ENCODE measurements at places on chromosomes 5 and 9.

- DNase-seq: no peak
These were observed 928 bp downstream of the MCTP1 start for GRCh38 chr5:95283761-95284571.

- no peak for DNase-seq
These were observed 5.8 kb downstream of the TRAF1 start for GRCh38 chr9:120920806-120921178.

DNA sequence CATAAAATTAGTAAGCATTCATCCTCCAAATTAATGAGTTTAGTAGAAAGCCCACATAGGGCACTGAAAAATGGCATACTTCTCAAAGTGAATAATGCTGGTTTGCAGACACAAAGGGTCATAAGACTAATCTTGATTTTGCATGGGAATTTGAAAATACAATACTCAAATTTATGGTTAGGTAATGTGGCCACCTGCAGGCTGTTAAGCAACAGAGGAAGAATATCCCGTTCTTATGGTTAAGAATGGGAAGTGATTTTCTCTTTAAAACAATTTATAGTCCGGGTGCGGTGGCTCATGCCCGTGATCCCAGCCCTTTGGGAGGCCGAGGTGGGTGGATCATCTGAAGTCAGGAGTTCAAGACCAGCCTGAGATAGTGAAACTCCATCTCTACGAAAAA lies 9.4 kb upstream of the PLCXD3 start:
- DNase-seq: no peak

- no peak for DNase-seq
These were observed 2.0 kb downstream of the DENND1A start for GRCh38 chr9:123927625-123928532.

DNA sequence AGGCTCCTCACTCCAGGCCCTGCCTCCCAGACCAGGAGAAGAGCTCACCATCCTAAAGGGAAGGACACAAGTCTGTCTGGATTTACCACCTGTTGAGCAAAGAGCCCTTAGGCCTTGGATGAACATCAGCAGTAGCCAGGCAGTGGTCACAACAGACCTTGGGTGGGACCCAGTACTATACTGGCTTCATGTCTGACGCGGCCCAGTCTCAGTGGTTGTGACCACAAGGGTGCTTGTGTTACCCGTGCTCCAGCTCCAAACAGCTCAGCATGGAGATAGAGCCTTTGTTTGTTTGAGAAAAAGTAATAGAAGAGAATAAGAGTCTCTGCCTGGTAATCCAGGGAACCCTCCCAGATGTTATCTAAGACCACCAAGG lies 617.4 kb downstream of the BRINP1 start:
- DNase-seq: no peak

DNA sequence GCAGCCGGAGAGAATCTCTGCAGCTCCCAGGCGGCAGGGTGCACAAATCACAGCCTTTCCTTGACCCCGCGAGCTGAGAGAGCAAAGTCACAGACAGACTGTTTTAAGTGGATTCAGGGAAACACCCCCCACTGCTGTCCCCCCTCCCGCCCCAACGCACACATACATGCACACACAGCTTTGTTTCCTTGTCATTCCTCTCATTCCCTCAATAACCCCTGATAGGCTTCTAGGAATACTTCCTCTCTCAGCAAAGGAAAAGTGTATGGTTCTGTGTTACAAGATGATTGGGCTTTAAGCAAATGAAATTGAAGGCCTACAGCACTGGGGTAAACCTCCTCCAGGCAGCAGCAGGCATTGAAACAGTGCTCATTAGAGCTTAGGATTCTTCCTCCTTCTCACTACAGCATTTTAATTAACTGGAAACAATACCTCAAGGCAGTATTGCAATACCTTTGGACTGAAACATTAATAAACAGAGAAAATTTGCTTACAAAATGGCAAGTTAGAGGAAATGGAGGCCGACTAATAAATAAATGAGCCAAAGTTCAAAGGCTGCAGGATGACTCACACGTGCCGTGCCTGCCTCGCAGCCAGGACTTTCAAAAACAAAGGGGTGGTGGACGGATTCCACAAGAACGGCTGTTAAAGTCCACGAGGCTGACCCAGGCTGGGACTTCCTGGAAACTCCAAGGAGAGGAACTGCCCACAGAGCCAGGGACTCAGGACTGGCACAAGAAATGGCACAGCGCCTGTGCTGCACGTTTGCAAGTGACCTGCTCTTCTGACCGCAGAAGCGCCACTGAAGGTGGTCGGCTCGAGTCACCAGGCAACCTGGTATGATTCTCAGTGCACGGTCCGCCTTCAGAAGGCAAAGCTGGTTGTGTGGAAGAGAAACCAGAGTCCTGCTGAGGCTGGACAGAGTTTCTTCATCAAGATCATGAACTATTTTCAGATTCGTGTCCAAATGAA lies 236.2 kb downstream of the SYK start:
- no peak for DNase-seq

GRCh38 chr9:120561709-120562108 lies 18.3 kb downstream of the CDK5RAP2 start:
- no peak for DNase-seq

DNA sequence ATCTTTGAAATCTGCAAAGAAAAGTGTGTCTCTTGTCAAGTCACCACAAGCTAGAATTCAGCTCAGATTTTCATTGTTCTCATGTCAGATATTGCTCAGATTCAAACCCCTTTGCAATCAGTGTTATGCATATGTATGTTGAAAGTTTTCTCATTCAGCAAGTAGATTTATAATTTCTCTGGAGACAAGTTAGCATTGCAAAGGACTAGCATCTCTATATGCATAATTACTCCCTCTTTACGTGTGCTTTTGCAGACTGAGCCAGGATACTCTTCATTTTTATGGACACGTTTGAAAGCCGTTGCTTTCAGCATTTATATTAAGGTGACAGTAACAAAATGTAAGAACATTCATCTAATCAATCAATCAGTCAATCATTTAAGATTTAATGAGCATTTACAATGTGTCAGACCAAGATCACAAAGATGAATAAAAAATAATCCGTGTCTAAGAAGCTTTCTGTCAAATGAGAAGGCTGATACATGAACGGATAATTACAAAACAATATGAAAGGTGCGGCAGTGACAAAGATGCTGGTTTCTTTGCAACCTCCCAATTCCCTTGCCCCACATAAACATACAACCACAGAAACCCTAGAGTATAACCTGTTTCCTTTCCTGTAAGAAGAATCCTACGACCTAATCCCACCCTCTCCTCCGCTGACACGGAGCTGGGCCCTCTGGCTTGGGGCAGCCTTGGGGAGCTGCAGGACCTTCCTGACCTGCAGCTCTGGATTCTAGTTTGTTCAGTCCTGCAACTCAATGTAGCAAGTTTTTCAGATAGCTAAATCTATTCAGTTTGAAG lies 14.9 kb downstream of the CFAP95 start:
- no peak for DNase-seq

- no peak for DNase-seq
These were observed 68.1 kb downstream of the ACTL7B start for GRCh38 chr9:108787690-108788048.

DNA sequence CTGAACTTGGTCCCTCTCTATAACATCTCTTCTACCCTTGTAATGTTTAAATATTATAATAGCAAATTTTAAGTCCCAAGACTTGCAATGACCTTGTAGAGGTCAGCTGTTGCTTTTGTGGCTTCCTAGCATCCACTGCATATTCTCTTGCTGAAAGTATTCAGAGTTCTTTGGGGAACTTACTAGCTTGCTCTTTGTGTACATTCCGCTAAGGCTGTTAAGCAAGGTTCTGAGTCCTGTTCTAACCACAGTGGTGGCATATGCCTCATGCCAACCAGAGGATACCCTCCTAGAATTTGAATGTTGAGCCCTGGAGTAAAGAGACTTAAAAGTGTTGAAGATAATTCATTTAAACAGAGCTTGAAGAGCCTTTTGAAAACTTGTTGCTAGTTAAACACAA lies 570.9 kb downstream of the TLE1 start:
- no peak for DNase-seq

- DNase-seq: no peak
These were observed 79.8 kb upstream of the SPATA31D4 start for GRCh38 chr9:81848472-81848871.

GRCh38 chr9:85702191-85702590 lies 39.6 kb downstream of the AGTPBP1 start:
- DNase-seq: no peak

DNA sequence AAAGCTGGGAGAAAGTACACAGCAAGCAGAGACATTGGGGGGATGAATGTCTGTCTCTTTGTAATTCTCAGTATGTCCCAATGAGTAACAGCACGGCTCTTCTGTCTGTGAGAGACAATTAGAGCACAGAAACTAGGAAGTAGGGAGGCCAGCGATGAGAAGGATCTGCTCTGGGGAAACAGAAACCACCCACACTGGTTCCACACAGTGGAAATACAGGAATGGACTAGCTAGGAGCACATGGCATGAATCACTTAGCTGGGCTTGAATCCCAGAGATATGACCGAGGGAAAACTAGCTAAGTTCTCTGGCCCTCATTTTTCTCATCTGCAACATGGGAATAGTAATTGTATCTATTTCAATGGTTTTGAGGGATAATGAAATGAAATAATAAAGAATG lies 895.9 kb downstream of the TLE4 start:
- no peak for DNase-seq

DNA sequence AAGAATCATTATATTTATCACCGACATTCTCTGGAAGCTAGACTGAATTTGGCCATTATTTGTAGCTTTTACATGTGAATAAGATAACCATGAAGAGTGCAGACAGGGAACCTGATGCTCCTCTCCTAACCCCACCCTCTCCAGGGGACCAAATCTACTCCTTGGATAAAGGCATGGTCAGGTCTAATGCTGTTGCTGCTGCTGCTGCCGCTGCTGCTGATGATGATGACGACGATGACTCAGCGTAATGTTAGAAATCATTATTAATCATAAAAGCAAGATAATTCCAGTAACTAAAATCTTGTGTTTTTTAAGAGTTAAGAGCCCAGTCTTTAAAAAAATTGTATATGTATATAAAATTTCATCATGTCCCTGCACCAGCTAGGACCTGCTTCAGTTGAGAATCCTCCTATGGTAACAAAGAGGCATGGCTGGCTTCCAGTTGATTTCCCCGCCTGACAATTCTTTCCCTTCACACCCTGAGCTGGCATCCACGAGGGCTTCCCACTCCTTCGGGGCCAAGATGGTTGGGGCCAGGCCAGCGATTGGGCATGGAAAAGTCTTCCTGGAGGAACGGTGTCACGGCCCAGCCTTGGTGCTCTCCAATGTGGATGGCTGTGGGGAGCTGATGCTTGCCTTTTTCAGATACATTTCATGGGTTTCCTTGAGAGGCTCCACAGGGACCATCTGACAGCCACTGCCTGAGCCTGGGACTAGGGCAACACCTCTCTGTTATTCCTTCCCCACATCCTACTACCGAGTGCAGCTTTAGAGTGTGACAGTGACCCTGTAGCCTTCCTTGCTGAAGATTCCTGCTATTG lies 400.0 kb downstream of the CTNND2 start:
- no peak for DNase-seq

DNA sequence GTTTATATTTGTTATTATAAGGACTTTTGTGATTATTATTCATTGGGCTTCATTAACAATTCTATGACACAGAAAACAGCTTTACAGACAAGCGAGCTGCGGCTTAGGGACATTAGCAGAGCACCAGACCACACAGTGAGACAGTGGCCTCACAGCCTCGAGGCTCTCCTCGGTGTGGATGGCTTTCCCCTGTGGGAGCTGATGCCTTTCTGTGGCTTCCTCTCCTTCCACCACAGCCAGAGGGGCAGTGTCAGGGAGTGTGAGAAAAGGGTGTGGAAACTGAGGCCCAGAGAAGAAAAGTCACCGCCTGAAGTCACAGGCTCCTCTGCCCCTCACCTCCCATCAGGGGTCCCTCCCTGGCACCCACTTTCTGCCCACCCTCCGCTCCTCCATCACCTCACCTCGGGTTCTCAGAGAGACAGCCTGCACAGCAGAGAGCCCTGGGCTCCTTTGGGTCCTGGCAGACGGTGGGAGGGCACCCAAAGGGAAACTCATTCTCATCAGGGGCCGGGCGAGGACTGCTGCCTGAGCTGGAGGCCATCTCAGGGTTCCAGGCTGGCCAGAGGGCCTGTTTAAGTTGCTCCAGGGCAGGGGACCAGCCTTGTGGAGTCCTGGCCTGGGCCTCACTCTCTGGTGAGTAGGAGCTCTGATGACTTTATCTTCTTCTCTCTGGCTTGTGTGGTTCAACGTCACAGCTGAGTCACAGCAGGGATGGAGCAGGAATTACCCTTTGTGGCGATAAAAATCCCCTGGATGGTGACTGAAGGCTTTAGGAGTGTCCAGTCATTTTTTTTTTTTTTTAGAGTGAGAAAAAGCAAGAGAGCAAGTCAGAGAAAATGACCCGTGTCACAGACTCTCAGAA lies 830 bp downstream of the TRAF1 start:
- DNase-seq: no peak

DNA sequence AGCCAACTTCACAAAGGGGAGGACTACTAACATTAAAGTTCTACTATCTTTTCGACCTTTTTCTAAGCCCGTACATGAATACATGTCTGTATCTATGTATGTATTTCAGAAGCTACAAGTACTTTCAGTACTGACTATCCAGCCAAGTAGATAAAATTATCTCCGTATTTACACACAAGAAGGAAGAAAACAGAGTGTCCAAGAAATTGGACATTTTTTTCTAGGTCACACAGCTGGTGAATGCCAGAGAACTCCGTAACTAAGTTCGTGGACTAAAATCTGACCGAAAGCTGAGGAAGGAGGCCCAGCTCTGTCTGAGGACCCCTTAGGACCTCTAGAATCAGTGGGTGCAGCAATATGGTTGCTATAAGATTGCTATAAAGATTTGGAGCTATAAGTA lies 83.4 kb downstream of the MAMDC2 start:
- no peak for DNase-seq

- no peak for DNase-seq
These were observed 129.9 kb upstream of the ANKH start for GRCh38 chr5:15001517-15001916.

- no peak for DNase-seq
These were observed 50.8 kb downstream of the GABBR2 start for GRCh38 chr9:98657897-98658296.

GRCh38 chr5:157529002-157529401 lies 46.6 kb downstream of the ADAM19 start:
- DNase-seq: no peak

GRCh38 chr9:32918628-32919027 lies 82.8 kb downstream of the APTX start:
- DNase-seq: no peak

- DNase-seq: no peak
These were observed 26.7 kb upstream of the NXNL2 start for GRCh38 chr9:88508326-88508725.

GRCh38 chr5:59259237-59259636 lies 634.3 kb downstream of the PDE4D start:
- DNase-seq: no peak

DNA sequence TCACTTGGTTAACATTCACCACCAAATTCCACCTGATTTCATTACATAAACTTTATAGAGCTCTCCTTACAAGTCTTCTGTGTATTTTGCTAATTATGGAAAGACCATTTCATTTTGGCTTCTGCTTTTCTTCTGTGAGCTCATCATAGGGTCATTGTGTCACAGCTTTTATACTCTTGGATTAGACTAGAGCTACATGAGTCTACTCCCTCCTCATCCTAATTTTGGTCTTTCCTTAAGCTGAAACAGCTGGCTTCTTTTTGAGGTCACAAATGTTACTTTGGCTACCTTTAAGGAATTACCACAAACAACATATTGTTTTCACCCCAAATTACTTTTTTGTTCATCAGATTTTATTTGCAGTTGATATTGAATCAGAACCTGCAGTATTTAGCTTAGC lies 103.0 kb downstream of the NPR3 start:
- DNase-seq: no peak

- DNase-seq: no peak
These were observed 51.4 kb upstream of the GRHPR start for GRCh38 chr9:37370968-37371563.

Data from NCI-H1436 treated with DMSO at 0.1 percent for 48 hours (cell line).